Cardiac muscle cell (in vitro differentiated cells and primary cell): ENCODE measurements at places on chromosomes 11 and 22. TPM values are rescaled to one million over a fixed set of nuclear protein-coding genes. Genes with fewer than 3 reads are reported as not detected.

The MYBPC3 gene
- total RNA-seq, result 489 and 605 TPM in 2 replicates

The OR52I2 gene
- total RNA-seq, result not detected in 2 replicates

The CBLIF gene
- total RNA-seq, result 0.69 TPM in 1 of 2 replicates, not detected in the other

The CD3D gene
- total RNA-seq, result not detected in 2 replicates

The POU2AF2 gene
- not detected in 2 replicates for total RNA-seq

The LDHAL6A gene
- total RNA-seq, result not detected in 2 replicates
